Activated CD4-positive, alpha-beta memory T cell treated with anti-CD3 and anti-CD28 coated beads, Interleukin-2, amount 10 ng/mL, durations not matched to agents 7 days and 5 days (primary cell): ENCODE measurements at places on chromosomes 7 and 10.
A peak's percentile ranks its signal among the peaks of the same experiment; 100 is the strongest.

GRCh38 chr7:102258073-102258748 is 28.5 kb upstream of the SH2B2 start:
- H3K4me3 ChIP-seq = no peak overlapping the region
- no peak for DNase-seq
- H3K27me3 ChIP-seq = no peaks in the 10 kb centered on the region
- H3K27ac ChIP-seq = no peak overlapping the region
- H3K4me1 ChIP-seq = no peaks in the 10 kb centered on the region

DNA sequence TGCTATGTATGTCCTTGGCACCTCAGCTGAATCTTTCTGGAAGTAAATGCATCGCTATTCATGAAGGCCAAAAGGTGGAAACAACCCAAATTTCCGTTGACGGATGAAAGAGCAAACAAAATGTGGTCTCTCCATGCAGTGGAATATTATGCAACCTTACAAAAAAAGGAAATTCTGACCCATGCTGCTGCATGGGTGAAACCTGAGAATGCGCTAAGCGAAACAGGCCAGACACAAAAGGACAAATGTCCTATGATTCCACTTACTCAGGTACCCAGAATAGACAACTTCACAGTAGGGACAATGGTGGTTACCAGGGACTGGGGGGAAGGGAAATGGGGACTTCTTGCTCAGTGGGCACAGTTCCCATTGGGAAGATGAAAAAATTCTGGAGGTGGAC is 158.8 kb downstream of the CAMK1D start:
- no peaks in the 10 kb centered on the region for H3K36me3 ChIP-seq
- H3K4me1 ChIP-seq = peaks cover 55% of the 10 kb centered on the region
- H3K27me3 ChIP-seq = no peaks in the 10 kb centered on the region
- DNase-seq = no peak
- no peak overlapping the region for H3K4me3 ChIP-seq

DNA sequence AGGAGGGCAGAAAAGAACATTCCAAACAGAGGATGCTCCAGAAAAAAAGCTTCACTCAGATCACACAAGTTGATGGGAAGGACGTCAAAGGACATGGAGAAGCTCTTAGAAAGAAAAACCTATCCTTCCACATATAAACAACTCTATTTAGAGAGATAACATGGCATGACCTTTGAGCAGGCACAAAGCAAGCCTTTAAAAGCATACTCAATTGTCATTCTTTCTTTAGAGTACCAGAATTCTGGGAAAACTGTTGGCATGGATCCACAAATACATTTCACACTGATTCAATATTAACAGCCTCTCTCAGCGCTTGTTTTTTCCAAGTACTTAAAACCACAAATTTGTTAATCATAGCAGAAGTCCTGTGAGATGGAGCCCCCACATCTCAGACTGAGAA is 7.3 kb upstream of the ABLIM1 start:
- no peak overlapping the region for H3K4me3 ChIP-seq
- no peaks in the 10 kb centered on the region for H3K4me1 ChIP-seq
- DNase-seq = no peak
- H3K36me3 ChIP-seq = no peaks in the 10 kb centered on the region
- H3K27ac ChIP-seq = no peak overlapping the region
- peaks cover 40% of the 10 kb centered on the region for H3K27me3 ChIP-seq

DNA sequence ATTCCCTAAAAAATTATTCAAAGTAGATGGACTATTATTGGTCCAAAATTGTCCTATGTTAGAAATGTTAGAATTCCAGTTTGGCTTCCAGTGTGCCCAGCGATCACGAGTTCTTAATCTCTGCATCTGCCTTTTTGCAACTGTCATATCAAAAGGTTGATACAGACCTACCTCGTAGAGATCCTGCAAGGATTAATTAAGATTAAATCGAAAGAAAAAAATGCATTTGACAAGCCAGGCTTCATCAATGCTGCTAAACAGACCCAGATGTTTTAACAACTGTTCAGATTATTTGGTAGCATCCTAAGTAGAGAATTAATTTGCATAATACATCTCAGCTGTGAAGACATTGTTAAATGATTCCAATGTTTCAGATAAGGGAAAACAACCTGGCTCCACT is 336.5 kb downstream of the CRPPA start:
- no peaks in the 10 kb centered on the region for H3K27me3 ChIP-seq
- H3K4me3 ChIP-seq = no peak overlapping the region
- H3K27ac ChIP-seq = no peak overlapping the region
- H3K4me1 ChIP-seq = no peaks in the 10 kb centered on the region
- H3K36me3 ChIP-seq = no peaks in the 10 kb centered on the region

GRCh38 chr7:151167197-151167961 is at the start of gene GBX1:
Gene GBX1 (minus strand): TSS chr7:151167694. CDS start chr7:151167548, 146 bp downstream.
- H3K27ac ChIP-seq = no peak within 1 kb of the TSS
- peaks cover 36% of the 10 kb centered on the region for H3K27me3 ChIP-seq
- H3K4me1 ChIP-seq = peaks cover 7% of the 10 kb centered on the region
- no peak for DNase-seq

DNA sequence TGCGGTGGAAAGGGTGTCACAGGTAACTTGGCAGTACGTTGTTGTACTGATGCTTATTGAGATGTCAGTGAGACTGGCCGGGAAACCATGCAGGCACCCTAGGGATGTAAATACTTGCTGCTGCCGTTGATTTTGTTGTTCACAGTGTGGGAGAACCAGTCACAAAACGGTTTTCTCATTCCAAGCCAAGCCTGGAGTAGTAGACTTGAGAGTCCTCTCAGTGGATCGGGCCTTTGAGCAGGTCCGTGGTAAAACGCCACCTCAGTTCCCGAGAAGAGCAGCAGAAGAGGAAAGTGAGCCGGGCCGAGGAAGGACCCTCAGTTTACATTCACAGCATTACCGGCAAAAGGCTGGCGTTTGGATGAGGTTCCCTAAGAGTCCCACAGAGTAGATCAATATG is 1.1 kb downstream of the JAKMIP3 start:
- H3K27ac ChIP-seq = no peak overlapping the region
- no peak overlapping the region for H3K4me3 ChIP-seq
- no peaks in the 10 kb centered on the region for H3K4me1 ChIP-seq
- H3K27me3 ChIP-seq = peaks cover 7% of the 10 kb centered on the region

DNA sequence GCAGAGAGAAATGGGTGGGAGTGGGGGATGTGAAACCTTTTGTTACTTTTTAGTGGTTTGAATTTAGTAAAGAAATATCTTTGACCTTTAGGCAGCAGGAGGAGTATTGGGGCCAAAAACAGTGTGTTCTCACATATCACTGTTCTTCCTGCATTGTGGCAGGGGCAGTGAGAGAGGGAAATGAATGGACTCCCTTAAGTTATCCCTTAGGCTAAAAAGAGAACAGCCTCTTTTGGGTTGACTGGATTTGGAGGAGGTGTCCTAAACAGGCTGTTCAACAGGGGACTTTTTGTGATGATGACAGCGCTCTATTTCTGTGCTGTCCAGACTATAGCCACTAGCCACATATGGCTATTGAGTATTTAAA is 22.3 kb downstream of the ZNF775 start:
- no peak overlapping the region for H3K27ac ChIP-seq
- peaks cover 5% of the 10 kb centered on the region for H3K36me3 ChIP-seq
- H3K4me3 ChIP-seq = no peak overlapping the region
- H3K4me1 ChIP-seq = peaks cover 29% of the 10 kb centered on the region
- H3K27me3 ChIP-seq = no peaks in the 10 kb centered on the region

- no peak overlapping the region for H3K27ac ChIP-seq
- H3K36me3 ChIP-seq = no peaks in the 10 kb centered on the region
- peaks cover 8% of the 10 kb centered on the region for H3K27me3 ChIP-seq
- H3K4me1 ChIP-seq = no peaks in the 10 kb centered on the region
Measured at GRCh38 chr10:62772186-62772974, 32.1 kb upstream of the ADO start.

DNA sequence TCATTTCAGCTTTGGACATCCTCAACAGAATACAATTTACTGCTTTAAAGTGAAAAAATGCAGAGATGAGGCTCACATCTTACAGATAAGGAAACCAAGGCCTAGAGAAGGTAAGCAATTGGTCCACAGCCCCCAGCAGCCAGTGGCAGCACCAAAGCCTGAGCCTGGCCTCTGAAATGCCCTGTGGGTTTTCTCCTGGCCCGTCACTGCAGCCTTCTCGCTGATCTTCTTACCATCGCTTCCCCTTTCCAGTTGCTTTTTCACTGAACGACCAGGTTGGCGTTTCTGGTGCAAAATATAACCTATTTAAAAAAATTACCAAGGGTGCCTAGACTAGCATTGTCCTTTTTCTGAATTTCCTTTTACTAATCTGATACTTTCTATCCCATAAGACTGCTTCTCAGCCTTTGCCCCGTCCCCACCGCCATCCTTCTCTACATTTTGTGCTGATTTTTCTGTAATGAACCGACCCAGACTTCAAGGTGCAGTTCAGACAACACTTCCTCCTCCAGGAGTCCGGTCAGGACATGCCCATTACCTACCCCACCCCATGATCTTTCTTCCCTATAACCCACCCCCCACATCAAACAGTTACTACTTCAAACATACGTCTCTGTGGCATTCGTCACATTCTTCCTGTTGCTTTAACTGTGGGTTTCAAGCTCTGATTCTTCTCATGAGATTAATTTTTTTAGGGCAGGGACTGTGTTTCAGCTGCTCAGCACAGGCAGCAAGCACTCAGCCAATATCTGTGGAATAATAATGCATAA is 289.4 kb downstream of the DNAJB6 start:
- no peak overlapping the region for H3K4me3 ChIP-seq
- peaks cover 12% of the 10 kb centered on the region for H3K27me3 ChIP-seq
- no peak for DNase-seq
- peaks cover 18% of the 10 kb centered on the region for H3K4me1 ChIP-seq
- no peaks in the 10 kb centered on the region for H3K36me3 ChIP-seq

DNA sequence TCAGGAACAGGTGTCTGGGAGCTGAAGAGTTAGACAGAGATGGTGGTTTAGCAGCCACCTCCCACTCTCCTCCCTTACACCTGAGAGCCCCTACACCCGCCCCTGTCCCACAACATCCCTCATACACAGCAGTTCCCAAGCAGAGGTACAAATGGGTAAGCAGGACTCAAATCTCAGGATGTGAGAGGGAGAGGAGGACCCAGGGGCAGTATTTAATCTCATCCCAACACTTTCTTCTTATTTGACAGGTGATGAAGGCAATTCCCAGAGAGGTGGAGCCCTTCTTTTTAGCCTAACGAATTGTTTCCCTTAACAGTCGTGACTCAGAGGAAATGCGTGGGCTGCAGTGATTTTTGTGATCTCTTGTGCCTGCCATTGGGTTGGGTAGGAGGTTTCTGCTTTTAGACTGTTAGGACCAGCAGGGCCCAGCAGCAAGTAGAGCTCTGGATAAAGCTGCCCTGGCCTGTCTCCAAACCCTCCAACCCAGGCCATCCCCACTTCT is 191.3 kb downstream of the HECW1 start:
- no peak overlapping the region for H3K27ac ChIP-seq
- peaks cover 13% of the 10 kb centered on the region for H3K27me3 ChIP-seq
- H3K4me3 ChIP-seq = no peak overlapping the region
- DNase-seq = no peak

- no peaks in the 10 kb centered on the region for H3K36me3 ChIP-seq
- no peak overlapping the region for H3K27ac ChIP-seq
- H3K4me1 ChIP-seq = no peaks in the 10 kb centered on the region
- DNase-seq = no peak
- H3K4me3 ChIP-seq = no peak overlapping the region
Measured at GRCh38 chr7:145665499-145666258, 450.9 kb upstream of the CNTNAP2 start.

- H3K4me3 ChIP-seq = no peak overlapping the region
- H3K36me3 ChIP-seq = peaks cover 31% of the 10 kb centered on the region
- no peaks in the 10 kb centered on the region for H3K27me3 ChIP-seq
- H3K4me1 ChIP-seq = peaks cover under 1% of the 10 kb centered on the region
Measured at GRCh38 chr7:127933146-127933545, 98.1 kb downstream of the LRRC4 start.

GRCh38 chr7:101890749-101891523 is 73.5 kb downstream of the CUX1 start:
- H3K27ac ChIP-seq = no peak overlapping the region
- no peaks in the 10 kb centered on the region for H3K4me1 ChIP-seq
- no peak for DNase-seq
- H3K4me3 ChIP-seq = no peak overlapping the region
- no peaks in the 10 kb centered on the region for H3K36me3 ChIP-seq
- H3K27me3 ChIP-seq = no peaks in the 10 kb centered on the region

DNA sequence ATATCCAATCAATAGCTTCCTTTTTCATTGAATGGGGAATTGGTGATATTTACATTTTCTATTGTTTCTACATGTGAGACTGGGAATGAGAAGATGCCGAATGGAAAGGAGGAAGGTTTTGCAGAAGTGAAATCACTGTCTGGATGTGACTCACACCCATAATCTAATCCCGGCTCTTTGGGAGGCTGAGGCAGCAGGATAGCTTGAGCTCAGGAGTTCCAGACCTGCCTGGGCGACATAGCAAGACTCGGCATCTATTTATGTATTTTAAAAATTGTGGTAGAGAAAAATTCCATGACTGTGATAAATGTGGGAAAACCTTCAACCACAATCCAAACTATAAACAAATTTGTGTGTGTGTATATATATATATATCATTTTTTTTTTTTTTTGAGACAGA is 10.9 kb upstream of the FIS1 start:
- peaks cover 8% of the 10 kb centered on the region for H3K36me3 ChIP-seq
- H3K27ac ChIP-seq = no peak overlapping the region
- H3K4me3 ChIP-seq = no peak overlapping the region
- no peak for DNase-seq
- H3K4me1 ChIP-seq = peaks cover 13% of the 10 kb centered on the region

- no peak overlapping the region for H3K4me3 ChIP-seq
- DNase-seq = no peak
- no peaks in the 10 kb centered on the region for H3K36me3 ChIP-seq
Measured at GRCh38 chr10:118808601-118809356, 54.0 kb upstream of the CACUL1 start.

GRCh38 chr10:22323538-22324305 is 2.8 kb downstream of the BMI1 start:
- peaks cover 60% of the 10 kb centered on the region for H3K4me1 ChIP-seq
- H3K36me3 ChIP-seq = peaks cover 44% of the 10 kb centered on the region
- peak overlapping the region; percentile 82 for H3K4me3 ChIP-seq
- DNase-seq = no peak
- H3K27me3 ChIP-seq = peaks cover 32% of the 10 kb centered on the region
- H3K27ac ChIP-seq = no peak overlapping the region

- DNase-seq = peak; percentile 43
- peaks cover 68% of the 10 kb centered on the region for H3K4me1 ChIP-seq
- H3K27me3 ChIP-seq = no peaks in the 10 kb centered on the region
- no peak overlapping the region for H3K4me3 ChIP-seq
- H3K36me3 ChIP-seq = peaks cover 35% of the 10 kb centered on the region
Measured at GRCh38 chr10:109920016-109920415, 3.3 kb downstream of the XPNPEP1 start.

- peak overlapping the region; percentile 72 for H3K27ac ChIP-seq
- H3K4me3 ChIP-seq = peak overlapping the region; percentile 4
- DNase-seq = no peak
- peaks cover 4% of the 10 kb centered on the region for H3K27me3 ChIP-seq
- no peaks in the 10 kb centered on the region for H3K36me3 ChIP-seq
- peaks cover 33% of the 10 kb centered on the region for H3K4me1 ChIP-seq
Measured at GRCh38 chr7:142477079-142477651, 219.3 kb upstream of the PRSS58 start.
